ENCODE measurements at places on chromosomes 5 and 9.

GRCh38 chr9:93869088-93869487, 86.1 kb downstream of the BARX1 start:
- DNase-seq: no peak

GRCh38 chr5:101393795-101394450, 490.8 kb upstream of the ST8SIA4 start:
- DNase-seq: no peak

GRCh38 chr5:65927503-65928321, 1.3 kb downstream of the ERBIN start:
- DNase-seq: peak; percentile 59

- no peak for DNase-seq
Observed at GRCh38 chr9:86341007-86341491, 13.2 kb downstream of the TUT7 start.

DNA sequence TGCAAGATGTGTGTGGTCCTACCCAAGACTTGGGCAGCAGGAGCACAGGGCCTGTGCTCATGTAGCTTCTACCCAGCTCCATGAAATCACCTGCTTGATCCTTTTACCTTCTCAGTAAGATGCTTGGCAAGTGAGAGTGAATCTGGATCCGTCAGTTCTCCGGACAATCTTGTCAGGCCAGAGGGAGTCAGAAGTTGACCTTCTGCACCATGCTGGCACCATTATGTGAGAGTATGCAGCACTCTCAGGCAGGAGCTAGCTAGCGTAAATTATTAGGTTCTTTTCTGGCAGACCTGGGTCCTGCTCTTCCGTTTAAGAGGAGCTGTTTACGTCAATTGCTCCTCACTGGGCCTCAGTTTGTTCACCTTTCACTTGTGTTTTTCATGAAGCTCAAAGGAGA, 37.0 kb upstream of the ADAM19 start:
- DNase-seq: no peak

DNA sequence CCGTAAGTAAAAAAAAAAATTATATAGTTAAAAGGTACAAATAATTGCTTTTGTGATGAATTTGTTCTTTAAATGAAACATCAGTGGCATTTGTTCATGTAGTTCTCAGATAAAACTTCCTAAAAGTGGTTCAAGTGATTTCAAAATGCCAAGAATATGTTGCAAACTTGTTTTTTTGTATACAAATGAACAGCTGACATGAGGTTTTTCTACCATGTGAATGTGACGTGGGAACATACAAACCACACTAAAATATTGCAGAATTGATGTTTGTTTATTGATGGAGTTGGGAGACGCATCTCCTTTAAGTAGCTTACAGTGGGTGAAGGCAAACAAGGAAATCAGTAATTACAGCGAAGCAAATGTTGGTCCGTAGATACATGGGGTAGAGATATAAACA, 16.9 kb downstream of the BASP1 start:
- no peak for DNase-seq
